Neural progenitor cell (in vitro differentiated cells): ENCODE measurements at places on chromosomes 1 and 21. TPM values are rescaled to one million over a fixed set of nuclear protein-coding genes. Genes with fewer than 3 reads are reported as not detected.

- DNase-seq, result no peak
These were observed 28.8 kb upstream of the TMPRSS2 start for GRCh38 chr21:41536827-41537103.

DNA sequence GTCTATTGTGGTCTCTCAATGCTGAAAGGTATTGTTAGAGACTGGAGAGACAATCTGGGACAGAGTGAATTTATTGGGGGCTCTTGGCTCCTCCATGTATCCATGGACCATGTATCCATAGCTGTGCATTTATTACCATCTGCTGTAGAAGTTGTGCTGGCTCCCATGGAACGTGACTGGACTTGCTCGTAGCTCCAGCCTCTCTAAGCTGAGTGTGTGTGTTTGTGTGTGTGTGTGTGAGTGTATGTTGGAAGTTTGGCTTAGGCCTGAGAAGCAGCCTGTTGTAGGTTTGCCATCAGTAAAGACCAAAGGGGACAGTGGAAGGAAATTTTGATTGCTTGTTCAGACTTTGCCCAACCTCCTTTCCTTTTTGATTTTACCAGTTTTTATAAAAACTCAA, 105.7 kb upstream of the USP24 start:
- DNase-seq, result no peak

GRCh38 chr1:84253036-84253435, 48.5 kb upstream of the SAMD13 start:
- no peak for DNase-seq

DNA sequence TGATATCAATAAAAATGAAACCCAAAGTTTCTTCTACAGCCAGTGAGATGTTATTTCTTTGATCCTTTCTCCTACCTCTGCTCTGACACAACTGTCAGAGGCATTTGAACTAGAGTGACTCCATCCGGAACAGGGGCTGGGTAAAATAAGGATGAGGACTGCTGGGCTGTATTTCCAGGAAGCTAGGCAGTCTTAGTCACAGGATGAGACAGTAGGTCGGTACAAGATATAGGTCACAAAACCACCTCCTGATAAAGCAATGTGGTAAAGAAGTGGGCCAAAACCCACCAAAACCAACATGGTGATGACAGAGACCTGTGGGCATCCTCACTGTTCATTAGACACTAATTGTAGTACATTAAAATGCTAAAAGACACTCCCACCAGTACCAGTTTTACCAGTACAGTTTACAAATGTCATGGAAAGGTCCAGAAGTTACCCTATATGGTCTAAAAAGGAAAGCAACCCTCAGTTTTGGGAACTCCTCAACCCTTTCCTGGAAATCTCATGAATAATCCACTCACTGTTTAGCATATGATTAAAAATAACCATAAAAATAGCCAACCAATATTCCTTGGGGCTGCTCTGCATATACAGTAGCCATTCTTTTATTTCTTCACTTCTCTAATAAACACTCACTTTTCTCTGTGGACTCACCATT, 96.7 kb downstream of the GABPA start:
- DNase-seq, result no peak

GRCh38 chr1:227318853-227319607, 738 bp upstream of the CDC42BPA start:
- peak; percentile 81 for DNase-seq

GRCh38 chr1:208303743-208304712, 59.8 kb upstream of the PLXNA2 start:
- peak; percentile 11 for DNase-seq

- no peak for DNase-seq
These were observed 132.3 kb downstream of the TOMM20 start for GRCh38 chr1:234996245-234996757.

- no peak for DNase-seq
These were observed 412.8 kb downstream of the AJAP1 start for GRCh38 chr1:5067246-5067645.

GRCh38 chr1:204141131-204141530, 10.7 kb downstream of the ETNK2 start:
- DNase-seq, result no peak

- no peak for DNase-seq
These were observed 26.4 kb downstream of the ZNF697 start for GRCh38 chr1:119621705-119622104.

- no peak for DNase-seq
These were observed 237.1 kb downstream of the VAV3 start for GRCh38 chr1:107727866-107728265.

- peak; percentile 47 for DNase-seq
These were observed 22.5 kb downstream of the CEP350 start for GRCh38 chr1:179976970-179977651.

- no peak for DNase-seq
These were observed 70.0 kb downstream of the BCAR3 start for GRCh38 chr1:93611668-93612067.

DNA sequence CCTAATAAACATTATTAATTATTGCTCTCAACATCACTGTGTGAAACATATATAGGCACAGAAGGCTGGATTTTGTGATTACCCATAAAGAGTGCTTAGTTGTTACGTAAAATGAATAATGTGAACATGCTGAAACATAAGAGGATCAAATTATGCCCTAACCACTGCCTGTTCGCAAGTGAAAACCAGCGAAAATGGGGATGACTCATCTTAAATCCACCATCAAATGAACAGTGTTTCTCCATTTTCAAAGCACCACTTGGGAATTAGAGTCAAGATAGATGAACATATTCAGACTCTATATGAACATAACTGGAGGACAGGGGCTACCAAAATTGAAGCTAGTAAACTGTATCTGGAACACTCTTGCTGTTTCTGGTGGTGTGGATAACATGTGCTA, 386.2 kb downstream of the HHIPL2 start:
- DNase-seq, result no peak

Gene GLIS1
- not detected in 2 replicates for total RNA-seq

Gene LIN28A
- total RNA-seq, result 1,311 and 1,384 TPM in 2 replicates

Gene GBP5
- total RNA-seq, result not detected in 2 replicates

Gene TDRD5
- 0.09 TPM in 2 replicates for total RNA-seq

Gene CRYBG2
- total RNA-seq, result 3.0 and 6.5 TPM in 2 replicates

Gene GALNT2
- 37.6 and 61.4 TPM in 2 replicates for total RNA-seq

Gene C1orf210
- total RNA-seq, result not detected in 2 replicates

Gene OR2L8
- total RNA-seq, result not detected in 2 replicates

Gene FCER1A
- total RNA-seq, result not detected in 2 replicates

Gene SMCP
- not detected in 2 replicates for total RNA-seq
